Fibroblast of mammary gland (primary cell): ENCODE measurements at places on chromosomes 11 and 22.

DNA sequence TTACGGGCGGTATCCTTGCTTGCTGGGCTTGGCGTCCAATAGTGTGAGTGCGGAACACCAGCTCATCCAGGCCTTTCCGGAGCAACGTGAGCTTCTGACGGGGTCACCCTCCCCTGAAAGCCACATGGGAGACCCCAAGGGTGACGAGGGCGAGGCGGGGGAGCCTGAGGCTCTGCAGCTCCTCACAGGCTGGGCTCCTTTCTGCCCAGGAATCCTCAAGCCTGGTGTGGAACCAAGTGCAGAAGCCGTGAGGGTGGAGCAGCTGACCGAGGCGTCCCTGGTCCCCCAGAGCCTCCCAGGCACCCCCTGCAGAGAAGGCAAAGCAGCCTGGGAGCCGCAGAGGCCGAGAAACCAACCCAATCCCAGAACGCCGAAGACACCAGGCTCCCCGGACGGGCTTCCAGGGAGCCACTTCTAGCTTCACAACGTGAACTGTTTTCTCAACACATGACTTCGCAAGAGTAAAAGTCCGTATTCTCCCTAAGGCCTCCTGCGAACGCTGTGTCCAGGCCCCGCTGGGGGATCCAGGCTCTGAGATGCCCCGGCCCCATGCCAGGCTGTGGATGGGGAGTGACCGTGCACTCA lies 530.3 kb downstream of the BRD1 start:
- DNase-seq = no peak

DNA sequence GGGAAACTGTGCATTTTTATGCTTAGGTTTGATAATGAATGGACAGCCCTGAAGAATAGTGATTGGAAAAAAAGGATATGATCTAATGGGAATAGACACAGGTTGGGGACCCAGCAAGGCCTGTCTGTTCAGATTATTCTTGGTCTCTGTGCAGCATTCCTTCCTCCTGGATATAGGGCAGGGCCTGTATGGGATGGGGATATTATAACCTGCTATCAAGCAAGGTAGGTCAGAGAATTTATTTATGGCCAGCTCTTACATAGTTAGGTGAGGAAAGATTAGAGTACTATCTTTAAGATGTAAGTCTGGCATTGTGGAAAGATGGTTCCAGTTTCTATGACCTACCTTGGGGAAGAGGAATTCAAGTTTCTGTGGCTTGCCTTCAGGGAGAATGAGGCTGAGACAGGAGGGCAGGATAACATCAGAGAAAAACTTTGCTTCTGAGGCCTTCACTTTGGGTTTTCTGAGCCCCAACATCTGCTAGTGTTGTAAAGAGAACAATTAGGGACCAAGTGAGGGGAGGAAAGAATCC lies 8.5 kb upstream of the BIRC2 start:
- DNase-seq = no peak

GRCh38 chr11:44878711-44879110 lies 72.0 kb downstream of the TP53I11 start:
- DNase-seq = no peak

- no peak for DNase-seq
Measured at GRCh38 chr11:111882202-111882601, 2.9 kb downstream of the CFAP68 start.

GRCh38 chr22:35610741-35611140 lies 6.4 kb downstream of the MB start:
- no peak for DNase-seq

- peak; percentile 42 for DNase-seq
Measured at GRCh38 chr11:110297076-110297725, 787 bp upstream of the RDX start.

- peak; percentile 54 for DNase-seq
Measured at GRCh38 chr11:101706541-101706940, 122.7 kb upstream of the TRPC6 start.

GRCh38 chr11:105181521-105181920 lies 42.0 kb upstream of the CARD18 start:
- peak; percentile 38 for DNase-seq

GRCh38 chr22:30286813-30287647 lies 2.3 kb downstream of the CASTOR1 start:
- DNase-seq = peak; percentile 45
